ENCODE measurements at places on chromosomes 4 and X.
A peak's percentile ranks its signal among the peaks of the same experiment; 100 is the strongest.

GRCh38 chrX:66731398-66731797, 92.5 kb upstream of the EDA2R start:
- DNase-seq = peak; percentile 61

DNA sequence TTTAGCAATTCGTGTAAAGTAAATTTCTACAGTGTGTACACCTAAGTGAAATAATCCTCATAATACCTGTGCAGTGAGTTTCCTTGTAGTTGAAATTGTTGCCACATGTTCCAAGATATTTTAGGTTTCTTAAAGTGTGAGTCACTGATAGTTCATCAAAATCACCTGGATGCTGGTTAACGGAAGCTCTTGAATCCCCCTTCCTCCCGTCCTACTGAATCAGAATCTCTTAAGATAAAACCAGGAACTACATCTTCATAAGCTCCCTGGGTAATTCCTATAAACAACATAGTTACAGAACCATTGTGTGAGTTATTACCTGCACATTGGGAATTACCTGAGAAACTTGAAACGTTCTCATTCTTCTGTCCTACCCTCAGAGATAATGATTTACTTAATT, 197.4 kb upstream of the HS3ST1 start:
- DNase-seq = no peak

DNA sequence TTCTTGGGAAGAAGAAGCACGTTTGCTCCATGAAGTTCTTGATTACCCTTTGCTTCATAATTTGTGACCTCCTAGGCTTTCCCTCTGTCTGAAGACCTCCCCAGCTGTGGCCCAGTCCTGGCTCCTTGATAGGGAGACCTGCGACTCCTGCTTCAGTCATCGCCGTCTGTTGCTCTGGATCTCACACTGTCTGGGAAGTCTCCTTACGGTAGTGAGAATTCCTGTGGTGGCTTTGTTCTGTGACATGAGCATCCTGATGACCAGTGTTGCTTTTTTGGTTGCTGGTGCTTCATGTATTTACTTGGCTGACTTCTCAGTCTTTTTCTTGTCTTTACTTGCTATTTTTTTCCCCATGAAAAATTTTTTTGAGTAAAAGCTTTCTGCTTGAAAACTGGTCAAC, 44.2 kb downstream of the JADE1 start:
- DNase-seq = no peak

DNA sequence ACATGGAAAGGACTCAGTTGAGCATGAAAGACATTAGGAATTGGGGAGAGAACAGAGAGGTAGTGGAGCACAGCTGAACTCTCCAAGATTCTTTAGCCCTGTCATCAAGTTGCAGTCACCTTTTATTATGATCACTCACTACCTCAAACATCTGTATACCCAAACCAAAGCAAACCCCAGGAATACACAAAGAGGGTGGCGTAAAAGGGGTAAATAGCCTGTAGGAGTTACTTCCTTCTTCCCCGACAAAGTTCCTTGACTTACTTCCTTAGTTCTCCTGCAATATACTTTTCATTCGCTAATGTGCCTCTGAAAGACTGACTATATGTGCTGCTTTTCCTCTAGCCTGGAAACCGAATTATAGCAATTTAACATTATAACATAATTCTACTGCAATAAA, 159.9 kb downstream of the SPRY1 start:
- no peak for DNase-seq

DNA sequence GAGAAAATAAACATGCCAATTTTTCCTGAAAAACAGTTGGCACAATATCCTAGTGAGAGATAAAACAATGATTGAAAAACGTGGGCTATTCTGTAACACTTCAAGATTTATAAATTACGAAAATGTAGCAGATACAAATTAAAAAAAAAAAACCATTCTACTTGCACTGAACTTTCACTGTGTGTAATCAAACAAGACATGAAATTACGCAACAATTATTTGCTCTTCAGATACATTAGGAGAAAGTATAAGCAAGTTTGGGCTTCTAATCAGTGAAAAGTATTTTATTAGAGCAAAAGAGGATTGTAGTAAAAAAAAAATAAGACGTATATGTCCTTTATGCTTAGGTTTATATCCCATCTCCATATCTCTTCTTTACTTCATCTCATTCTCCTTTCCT, 320.4 kb downstream of the SPOCK3 start:
- no peak for DNase-seq

GRCh38 chrX:46587753-46588171, 14.2 kb downstream of the CHST7 start:
- no peak for DNase-seq

DNA sequence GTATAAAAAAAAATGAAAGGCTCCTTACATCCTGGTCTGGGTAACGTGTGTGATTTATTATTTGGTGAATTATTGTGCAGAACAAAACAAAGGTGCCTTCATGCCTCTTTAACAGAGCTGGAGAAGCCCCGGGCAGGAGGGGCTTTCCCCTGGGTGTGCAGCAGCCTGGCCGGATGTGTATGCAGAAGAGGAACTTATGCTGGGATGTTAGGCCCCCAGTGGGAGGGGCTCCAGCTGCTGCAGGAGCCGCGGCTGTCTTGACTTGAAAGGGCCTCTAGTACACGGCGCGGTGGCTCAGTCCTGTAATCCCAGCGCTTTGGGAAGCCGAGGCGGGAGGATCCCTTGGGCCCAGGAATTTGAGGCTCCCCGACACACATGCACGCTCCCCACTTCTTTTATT, 16.0 kb downstream of the CCNQ start:
- DNase-seq = no peak

- no peak for DNase-seq
These were observed 36.1 kb downstream of the HDAC8 start for GRCh38 chrX:72536542-72536941.

DNA sequence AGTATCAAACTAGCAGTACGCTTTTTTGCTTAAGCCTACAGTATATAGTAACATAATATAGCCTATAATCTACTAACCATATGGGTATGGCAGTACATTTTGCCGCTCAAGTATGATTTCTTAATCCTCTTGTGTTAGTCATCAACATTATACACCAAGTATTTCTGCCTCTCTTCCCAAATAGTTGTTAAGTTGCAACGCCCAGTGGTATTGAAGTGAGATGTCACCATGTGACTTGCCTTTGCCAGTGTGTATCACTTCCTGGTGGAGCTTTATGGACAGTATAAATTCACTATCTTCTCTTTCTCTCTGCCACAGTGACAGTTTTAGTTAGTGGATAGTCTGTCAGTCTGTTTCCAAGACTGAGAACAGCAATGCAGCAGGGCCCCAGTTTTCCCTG, 535.5 kb downstream of the PDHA2 start:
- peak; percentile 11 for DNase-seq

- DNase-seq = no peak
These were observed 4.3 kb upstream of the IL21 start for GRCh38 chr4:122625156-122625555.

- no peak for DNase-seq
These were observed 110.8 kb upstream of the H2AZ1 start for GRCh38 chr4:100060765-100061416.

GRCh38 chrX:78331708-78332107, 4.3 kb upstream of the CYSLTR1 start:
- no peak for DNase-seq

DNA sequence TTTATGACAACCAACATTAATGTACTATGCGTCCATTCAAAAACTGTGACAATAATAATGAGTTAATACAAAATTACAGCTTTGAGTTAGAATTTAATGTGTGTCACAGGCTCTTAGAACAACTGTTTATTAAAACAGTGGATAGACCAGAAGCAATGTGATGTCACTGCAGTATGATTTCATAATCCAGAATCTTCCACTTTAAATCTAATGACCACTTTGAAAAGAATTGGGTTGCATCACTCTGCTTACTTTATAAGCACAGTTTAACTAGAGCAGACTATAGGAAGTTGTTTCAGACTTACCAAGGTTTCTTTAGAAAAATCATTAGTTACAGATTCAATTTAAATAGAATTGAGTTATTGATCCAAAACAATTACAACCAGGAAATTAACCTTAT, 758.5 kb downstream of the KCTD8 start:
- no peak for DNase-seq

DNA sequence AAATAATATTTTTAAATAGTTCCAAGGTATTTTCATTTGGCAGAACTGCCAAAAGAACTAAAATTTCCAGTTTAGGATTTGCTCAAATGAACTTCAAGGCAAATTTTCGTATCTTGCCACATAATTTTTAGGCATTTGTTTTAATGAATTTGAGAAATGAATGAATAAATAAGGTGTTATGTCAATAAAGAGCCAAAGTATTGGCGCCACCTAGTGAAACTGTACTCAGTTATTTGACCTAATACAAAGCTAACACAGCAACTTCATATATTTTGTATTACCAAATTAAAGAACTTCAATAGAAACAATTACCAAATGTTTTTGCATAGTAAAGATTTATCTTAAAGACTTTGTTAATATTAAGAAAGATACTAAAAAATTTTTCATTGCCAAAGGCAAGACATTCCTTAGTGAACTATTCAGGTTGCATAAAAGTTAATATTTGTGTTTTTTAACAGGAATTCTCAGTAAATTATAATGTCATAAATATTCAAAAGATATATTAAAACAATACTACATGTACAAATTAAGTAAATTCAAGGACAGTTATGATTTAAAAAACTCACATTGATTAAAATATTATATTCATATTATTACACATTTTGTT, 50.3 kb downstream of the STPG2 start:
- DNase-seq = peak; percentile 51

- DNase-seq = peak; percentile 88
These were observed 667.6 kb downstream of the PCDH18 start for GRCh38 chr4:136864604-136865185.

DNA sequence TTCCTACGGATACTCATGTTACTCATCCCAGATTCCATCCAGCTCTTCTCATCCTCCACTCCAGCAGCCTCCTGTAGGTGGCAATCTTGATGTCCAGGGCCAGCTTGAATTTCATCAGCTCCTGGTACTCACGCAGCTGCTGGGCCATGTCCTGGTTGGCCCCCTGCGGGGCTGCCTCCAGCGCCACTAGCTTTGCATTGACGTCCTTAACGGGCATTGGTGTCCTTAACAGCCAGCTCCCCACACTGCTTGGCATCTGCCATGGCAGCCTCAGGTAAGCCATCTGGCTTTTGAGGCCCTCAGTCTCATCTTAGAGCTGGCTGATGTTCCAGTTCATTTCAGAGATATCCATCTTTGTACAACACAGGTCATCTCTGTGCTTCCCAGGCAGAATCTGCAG, 223.7 kb downstream of the FGF13 start:
- DNase-seq = no peak

- DNase-seq = no peak
These were observed 322.8 kb upstream of the PPARGC1A start for GRCh38 chr4:24212642-24213041.

DNA sequence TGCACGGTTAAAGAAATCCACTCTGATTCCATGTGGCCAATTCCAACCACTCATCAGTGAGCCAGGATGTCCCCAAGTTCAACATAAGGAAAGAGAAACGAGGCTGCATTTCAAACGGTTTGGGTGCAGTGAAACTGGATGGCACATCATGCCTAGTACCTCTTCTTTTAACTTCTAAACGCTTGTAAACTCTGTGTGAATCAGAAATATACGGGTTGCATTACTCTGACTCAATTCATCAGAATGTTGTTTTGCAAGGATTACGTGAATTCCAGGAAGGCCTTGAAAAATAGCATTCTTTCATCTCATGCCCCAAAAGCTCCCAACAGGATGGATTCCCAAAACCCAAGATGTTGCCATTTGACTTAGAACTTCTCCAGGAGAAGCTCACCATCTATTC, 270.4 kb downstream of the LDB2 start:
- DNase-seq = no peak

- DNase-seq = no peak
These were observed 14.2 kb downstream of the CLNK start for GRCh38 chr4:10670321-10670720.

DNA sequence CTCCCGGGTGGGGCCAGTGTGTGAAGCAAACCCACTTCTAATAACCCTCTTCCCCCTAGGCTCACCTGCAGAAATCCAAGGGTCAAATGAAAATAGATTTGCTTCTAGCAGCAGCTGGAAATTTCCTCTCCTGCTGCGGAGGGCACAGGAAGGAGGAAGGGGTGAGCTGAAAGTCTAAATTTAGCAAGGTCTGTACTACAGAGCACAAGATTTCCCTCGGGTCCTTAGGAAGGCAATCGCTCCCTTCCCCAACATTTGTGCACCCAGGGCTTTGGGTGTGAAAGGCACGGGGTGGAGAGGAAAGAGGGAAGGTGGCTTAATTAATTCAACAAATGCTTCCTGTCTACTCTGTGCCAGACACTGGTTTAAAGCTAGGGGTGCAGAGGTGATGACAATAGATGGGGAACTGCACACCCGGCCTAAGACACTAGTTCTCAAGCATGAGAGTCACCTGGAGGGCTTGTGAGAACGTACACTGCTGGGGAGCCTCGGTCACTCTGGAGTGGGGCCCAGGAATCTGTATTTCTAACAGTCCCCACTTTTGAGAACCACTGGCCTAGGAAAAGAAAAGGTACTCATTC, 204.4 kb downstream of the NSUN7 start:
- DNase-seq = no peak

DNA sequence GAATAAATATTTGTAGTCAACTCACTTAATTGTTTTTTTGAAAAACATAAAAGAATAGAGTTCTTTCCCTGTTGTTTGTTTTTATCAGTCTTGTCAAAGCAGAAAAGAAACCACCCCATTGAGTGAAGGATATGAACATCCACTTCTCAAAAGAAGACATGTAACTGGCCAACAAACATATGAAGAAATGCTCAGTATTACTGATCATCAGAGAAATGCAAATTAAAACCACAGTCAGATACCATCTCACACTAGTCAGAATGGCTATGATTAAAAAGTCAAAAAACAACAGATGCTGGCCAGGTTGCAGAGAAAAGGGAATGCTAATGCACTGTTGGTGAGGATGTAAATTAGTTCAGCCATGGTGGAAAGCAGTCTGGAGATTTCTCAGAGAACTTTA, 326.1 kb upstream of the EMCN start:
- DNase-seq = no peak

DNA sequence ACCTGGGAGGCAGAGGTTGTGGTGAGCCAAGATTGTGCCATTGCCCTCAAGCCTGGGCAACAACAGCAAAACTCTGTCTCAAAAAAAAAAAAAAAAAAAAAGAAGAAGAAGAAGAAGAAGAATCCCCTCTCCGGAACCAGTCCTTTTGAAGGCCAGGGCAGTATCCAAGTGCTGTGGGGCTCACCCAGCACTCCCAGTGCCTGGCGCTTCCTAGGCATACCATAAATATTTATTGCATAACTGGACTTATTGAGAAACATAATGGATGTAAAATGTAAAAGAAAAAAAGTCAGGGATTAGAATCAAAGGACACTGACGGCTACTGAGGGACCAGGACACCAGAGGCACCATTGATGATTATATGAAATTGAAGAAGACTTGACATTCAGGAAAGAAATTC, 162.1 kb upstream of the KIT start:
- no peak for DNase-seq
